ENCODE measurements at places on chromosomes 6 and 20. TPM values are rescaled to one million over a fixed set of nuclear protein-coding genes. Genes with fewer than 3 reads are reported as not detected.
A peak's percentile ranks its signal among the peaks of the same experiment; 100 is the strongest.

DNA sequence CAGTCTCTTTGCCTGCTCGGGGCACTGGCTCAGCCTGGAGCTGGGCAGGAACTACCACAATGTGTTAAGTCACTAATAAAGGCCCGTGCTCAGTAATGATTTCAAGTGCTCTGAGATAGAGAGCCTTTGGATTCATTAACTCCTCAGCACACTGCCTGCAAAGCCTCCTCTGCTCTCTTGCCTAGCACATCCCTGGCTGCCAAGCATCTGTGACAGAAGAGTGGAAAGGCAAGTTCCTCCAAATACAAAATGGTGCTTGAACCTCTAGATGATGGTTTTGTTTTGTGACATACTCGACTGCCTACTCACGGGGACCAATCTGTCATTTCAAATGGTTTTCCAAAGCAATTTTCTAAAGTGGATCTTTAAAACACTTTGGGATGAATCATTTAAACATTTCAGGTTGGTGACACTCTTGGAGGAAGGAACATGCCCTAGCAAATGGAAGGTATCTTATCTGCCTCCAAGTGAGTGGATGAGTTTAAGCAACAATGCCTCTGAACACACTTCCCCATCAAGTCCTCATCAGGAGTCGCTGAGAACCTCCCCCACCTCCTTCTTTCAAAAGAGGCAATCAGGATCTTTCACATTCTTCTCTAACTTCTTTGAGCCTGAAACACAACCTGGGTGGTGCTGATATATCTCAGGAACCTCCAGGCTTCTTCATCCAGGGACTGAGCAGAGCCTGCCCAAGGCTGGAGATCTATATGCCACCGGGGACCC, 35.8 kb downstream of the METTL24 start:
- DNase-seq, result no peak

GRCh38 chr6:157281570-157281969, 41.7 kb downstream of the TMEM242 start:
- peak; percentile 59 for DNase-seq

DNA sequence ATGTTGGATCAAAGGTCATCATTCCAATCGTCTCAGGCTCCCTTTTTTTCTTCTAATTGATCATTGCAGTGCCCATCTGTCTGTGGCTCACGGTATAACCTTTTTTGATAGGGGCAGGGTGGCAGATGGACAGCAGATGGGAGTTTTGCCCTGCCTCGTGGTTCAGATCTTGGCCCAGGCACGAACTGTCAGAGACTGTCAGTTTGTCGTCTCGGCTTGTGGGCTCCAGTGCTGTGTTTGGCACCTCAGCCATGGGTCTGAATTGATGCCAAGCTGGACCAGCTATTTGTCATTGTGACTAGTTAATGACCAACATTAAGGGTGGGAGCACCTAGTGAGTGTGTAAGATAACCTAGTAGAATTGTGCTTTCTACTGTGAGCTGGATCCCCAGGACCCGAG, 197.6 kb downstream of the PRL start:
- DNase-seq, result no peak

The PSORS1C2 gene
- not detected for total RNA-seq
